HFFc6 (cell line): ENCODE measurements at places on chromosomes 4 and X.

DNA sequence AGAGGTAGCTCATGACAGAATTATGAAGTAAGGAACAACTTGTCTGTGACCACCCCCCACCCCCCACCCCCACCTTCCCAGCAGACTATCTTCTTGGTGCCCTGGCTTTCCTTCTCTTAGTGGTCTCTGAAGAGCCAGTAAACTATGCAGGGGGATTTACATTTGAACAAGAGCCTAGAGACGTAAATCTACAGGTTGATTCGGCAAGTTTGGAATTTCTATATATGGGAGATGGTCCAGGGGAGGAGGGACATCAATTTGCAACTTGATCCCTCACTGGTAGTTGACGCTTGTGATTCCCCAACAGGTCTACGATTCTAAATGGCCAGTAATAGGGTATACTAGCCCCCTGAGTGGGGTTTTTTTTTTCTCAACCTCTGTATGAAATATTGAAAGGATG is 36.7 kb downstream of the IL13RA1 start:
- no peak for DNase-seq

DNA sequence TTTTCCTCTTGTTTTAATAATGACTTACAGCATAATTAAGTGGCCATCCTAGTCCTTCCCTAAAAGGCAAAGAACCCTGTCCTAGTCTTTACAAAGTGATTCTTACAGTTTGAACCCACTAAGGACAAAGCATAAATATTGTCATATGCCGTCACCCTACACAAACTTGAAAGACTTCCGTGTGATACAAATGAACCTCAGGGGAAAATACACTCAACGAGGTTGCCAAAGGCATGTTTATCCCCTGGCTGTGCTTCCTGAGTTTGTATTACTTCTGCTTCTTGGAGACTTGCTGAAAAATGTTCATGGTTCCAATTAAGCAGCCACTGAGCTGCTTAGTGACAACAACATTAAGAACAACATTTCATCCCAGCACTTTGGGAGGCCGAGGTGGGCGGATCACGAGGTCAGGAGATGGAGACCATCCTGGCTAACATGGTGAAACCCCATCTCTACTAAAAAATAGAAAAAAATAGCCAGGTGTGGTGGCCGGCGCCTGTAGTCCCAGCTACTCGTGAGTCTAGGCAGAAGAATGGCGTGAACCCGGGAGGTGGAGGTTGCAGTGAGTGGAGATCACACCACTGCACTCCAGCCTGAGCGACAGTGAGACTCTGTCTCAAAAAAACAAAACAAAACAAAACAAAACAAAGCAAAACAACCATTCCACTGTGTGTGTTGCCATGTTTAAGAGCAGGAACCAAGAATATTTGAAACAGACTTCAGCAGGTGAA is 16.2 kb downstream of the RASSF6 start:
- DNase-seq, result no peak

- DNase-seq, result no peak
Observed at GRCh38 chr4:102518703-102519131, 17.6 kb downstream of the NFKB1 start.

DNA sequence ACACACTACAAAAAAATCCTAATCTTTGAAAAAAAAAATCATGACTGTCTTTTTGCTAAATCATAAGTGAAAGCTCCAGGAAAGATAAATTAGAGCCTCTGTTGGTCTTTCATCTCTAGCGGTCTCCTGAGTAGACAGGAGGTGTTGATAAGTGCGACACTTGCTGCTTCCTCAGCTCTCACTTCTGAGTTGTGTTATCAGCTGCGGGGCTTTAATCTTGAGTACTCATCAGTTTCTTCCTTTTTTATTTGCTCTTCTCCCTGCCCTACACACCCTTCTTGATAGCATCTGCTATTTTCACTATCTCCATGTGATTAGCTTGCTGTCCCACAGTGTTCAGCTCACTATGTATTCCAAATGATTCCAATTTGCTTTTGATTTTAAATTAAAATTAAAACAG is 1449.2 kb downstream of the C4orf33 start:
- no peak for DNase-seq

DNA sequence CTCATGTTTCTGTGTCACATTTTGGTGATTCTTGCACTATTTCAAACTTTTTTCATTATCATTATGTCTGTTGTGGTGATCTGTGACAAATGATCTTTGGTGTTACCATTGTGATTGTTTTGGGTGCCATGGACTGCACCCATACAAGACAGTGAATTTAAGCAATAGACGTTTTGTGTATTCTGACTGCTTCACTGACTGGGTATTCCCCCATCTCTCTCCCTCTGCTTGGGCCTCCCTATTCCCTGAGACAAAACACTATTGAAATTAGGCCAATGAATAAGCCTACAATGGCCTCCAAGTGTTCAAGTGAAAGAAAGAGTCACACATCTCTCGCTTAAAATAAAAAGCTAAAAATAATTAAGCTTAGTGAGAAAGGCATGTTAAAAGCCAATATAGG is 60.2 kb downstream of the BANK1 start:
- DNase-seq, result no peak
